Central memory CD4-positive, alpha-beta T cell (primary cell): ENCODE measurements at places on chromosomes 7 and 10.

DNA sequence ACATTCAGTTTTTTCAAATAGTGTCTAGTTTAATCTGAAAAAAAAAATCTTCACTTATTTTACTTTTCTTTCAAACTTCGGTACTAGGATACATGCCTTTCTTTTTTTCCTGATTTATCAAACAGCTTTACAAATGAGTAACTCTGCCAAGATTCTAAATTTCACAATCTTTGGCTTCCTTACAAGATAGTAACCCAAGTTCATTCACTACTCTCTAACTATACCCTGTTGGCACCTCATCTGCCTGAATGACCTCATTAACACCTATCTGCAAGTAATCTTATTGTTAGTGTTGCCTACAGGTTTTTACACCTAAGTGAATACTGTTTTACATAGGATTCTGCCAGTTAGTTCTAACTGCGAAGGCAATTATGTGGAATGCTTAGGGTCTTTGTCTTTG is 159.8 kb downstream of the FOXP2 start:
- no peak for DNase-seq

GRCh38 chr10:96978621-96979154 is 146.6 kb downstream of the LCOR start:
- DNase-seq: no peak

- no peak for DNase-seq
Measured at GRCh38 chr7:40418448-40418847, 283.6 kb downstream of the SUGCT start.

DNA sequence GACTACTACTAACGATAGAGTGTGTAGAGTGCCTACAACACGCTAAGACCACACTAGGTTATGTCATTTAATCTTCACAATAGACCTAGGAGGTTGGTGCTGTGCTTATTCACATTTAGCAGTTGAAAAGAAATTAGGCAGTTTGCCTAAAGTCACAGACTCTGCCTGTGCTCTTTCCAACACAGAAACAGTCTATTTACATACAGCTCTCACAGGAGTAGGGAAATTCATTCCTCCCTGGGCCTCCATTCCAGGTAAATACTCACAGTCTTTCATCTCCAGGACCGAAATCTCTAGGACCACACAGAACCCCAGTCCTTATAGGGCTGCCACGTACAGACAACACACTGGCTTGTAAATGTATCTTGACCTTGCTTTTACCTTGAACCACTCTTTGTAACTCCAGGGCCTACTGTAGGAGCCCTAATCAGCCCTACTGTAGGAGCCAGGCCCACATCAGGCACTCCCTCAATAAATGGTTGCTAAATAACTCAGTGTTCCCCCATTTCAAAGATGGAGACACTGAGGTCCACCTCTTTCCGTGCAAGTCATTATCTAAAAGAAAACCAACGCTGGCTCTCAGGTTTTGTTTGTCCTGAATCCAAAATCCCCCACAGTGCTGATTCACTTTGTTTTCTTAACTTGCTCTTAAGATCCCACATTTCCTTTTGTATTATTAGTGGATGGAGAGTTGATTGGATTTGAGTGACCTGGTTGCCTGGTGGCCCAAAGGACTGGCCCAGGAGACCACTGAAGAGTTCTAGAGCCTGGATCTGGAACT is 146.9 kb downstream of the KCNMA1 start:
- DNase-seq: no peak

- DNase-seq: no peak
Measured at GRCh38 chr7:132603220-132603833, 27.1 kb upstream of the PLXNA4 start.

GRCh38 chr10:94427166-94427565 is 24.8 kb downstream of the TBC1D12 start:
- DNase-seq: no peak

GRCh38 chr10:114374053-114374791 is 30.1 kb downstream of the AFAP1L2 start:
- no peak for DNase-seq

DNA sequence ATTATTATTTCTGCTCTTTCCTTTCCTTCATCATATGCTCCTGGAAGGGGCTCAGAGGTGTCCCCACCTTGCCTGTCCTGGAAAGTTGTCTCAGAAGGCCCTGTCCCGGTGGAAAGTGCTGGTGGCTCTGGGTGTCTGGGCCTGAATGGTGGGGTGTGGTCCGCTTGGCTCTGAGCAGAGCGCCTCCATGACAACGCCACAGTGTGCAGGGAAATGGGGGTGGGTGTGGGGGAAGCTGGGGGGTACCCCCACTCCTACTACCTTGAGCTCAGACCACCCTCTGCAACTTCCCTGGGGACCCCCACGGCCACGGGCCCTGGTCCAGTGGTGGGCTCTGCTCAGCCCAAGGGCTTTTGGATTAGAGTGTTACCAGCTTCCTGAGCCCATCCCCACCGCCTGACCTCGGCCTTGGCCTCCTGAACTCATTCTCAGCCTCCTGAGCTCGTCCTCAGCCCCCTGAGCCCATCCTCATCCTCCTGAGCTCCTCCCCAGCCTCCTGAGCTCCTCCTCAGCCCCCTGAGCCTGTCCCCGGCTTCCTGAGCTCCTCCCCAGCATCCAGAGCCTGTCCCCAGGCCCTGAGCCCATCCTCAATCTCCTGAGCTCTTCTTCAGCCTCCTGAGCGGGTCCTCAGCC is 106.4 kb upstream of the FAM20C start:
- DNase-seq: no peak

GRCh38 chr7:55248526-55248925 is 116.6 kb upstream of the LANCL2 start:
- DNase-seq: no peak

DNA sequence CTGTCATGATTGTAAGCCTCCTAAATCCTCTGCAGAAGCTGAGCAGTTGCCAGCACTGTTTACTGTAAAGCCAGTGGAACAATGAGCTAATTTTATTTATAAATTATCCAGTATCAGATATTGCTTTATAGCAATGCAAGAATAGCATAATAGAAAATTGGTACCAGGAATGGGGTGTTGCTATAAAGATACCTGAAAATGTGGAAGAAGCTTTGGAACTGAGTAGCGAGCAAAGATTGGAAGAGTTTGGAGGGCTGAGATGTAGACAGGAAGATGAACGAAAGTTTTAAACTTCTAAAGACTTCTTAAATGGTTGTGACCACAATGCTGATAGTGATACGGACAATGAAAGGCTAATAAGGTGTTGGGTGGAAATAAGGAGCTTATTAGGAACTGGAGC is 917.4 kb upstream of the POT1 start:
- DNase-seq: no peak

- DNase-seq: no peak
Measured at GRCh38 chr10:115525141-115525540, 432.0 kb downstream of the ATRNL1 start.

- no peak for DNase-seq
Measured at GRCh38 chr7:69645683-69646082, 47.4 kb downstream of the AUTS2 start.

DNA sequence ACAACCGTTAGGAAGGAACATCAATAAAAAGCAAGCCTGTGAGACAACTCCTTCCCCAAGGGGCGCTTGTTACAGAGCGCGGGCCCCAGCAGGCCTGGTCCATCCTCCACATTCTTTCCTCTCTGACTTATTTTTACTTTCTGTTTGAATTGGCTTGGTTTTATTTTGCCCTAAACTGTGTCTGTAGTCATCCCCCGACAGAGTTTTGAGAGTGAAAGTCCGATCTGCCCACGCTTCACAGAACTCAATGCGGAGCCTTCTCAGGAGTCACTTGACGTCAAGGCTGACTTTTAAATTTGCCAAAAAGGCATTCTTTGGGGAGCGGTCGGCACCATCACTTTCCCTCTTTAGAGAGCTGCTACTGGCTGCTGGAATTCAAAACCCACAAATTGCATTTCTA is 150.1 kb upstream of the KLF6 start:
- DNase-seq: peak; percentile 56

DNA sequence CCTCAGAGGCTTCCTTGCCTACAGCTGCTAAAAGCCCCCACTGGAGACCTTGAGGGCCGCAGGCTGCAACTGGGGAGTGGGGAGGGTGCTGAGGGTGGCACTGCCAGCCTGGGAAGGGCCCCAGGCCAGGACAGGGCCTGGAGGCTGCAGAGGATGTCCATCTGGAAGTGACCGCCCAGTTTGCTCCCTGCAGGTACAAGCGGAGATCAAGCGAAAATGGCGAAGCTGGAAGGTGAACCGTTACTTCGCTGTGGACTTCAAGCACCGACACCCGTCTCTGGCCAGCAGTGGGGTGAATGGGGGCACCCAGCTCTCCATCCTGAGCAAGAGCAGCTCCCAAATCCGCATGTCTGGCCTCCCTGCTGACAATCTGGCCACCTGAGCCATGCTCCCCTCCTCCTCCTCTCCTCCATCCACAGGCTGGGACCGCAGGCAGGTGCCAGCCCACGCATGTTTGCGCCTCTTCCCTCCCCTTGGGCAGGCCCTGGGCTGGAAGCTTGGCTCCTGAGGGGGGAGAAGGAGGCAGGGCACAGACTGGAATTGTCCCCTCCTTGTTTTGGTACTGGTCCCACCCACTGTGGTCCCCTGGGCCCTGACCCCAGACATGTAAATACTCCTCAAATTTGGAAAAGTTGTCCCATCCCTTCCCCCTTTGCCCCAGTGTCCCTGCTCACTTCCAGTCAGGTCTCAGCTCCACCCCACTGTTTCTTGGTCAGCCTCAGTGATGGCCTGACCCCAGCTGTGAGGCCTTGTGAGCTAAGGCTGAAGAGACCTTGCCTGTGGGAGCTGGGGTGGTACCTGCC is 54.4 kb downstream of the ADCYAP1R1 start:
- DNase-seq: no peak

GRCh38 chr7:114832906-114833595 is 88.8 kb upstream of the MDFIC start:
- DNase-seq: no peak

GRCh38 chr10:104002911-104003310 is 36.0 kb downstream of the SLK start:
- DNase-seq: no peak

GRCh38 chr7:52486267-52486666 is 549.2 kb upstream of the POM121L12 start:
- no peak for DNase-seq

DNA sequence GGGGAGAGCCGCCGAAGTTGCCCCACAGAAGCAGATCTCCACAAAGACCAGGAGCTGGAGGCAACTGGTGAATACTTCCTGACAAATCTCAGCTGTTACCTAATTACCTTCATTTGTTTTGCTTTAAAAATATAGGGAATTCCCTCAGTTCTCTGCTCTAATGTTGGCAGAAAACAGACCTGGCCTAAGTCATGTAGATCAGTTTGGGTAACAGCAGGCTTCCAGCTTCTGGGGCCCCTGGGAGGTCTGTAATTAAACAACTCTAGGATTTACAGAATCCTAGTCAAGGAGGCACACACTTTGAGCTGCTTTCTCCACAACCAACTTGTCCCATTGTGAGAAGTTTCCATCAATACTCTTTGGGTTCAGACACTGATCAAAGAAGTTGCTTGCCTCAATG is 123.4 kb downstream of the HTR7 start:
- DNase-seq: no peak

DNA sequence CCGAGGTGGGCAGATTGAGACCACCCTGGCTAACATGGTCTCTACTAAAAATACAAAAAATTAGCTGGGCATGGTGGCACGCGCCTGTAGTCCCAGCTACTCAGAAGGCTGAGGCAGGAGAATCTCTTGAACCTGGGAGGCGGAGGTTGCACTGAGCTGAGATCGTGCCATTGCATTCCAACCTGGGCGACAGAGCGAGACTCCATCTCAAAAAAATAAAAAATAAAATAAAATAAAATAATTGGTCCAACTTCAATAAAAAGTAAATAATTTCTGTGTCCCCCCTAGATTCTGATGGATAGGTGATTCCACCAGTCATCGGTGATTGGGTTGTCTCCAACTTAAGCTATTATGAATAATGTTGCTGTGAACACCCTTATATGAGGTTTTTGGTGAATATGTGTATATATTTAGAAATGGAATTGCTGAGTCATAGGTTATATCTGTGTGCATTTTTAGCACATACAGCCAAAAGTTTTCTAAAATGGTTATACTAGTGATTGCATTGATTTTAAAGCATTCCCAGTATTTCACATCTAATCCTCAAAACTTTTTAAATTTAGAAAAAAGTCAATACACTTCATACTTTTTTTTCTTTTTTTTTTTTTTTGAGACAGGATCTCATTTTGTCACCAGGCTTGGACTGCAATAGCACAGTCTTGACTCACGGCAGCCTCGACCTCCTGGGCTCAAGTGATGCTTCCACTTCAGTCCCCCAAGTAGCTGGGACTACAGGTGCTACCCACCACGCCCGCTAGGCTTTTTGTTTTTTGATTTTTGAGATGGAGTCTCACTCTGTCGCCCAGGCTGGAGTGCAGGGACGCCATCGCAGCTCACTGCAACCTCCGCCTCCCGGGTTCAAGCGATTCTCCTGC is 13.7 kb upstream of the SRPK2 start:
- DNase-seq: no peak

DNA sequence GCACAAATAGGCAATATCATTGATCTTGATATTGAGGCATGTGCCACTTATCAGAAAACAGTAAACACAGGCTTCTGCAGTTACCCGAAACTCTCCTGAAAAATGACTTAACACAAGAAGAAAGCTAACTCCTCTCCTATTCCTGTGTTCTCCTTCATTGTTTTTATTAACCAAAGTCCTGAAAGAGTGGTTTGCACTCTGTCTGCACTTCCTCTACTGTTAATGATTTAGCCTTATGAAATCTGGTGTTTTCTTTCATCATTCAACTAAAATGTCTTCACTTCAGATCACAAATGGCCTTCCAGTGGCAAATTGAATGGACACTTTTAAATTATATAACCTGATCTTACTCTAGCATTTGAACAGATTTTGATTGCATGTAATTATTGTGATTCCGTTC is 630.6 kb upstream of the PHF14 start:
- no peak for DNase-seq

GRCh38 chr10:4131407-4132215 is 346.6 kb upstream of the KLF6 start:
- peak; percentile 82 for DNase-seq

GRCh38 chr7:13093160-13093559 is 405.7 kb downstream of the ARL4A start:
- DNase-seq: no peak

DNA sequence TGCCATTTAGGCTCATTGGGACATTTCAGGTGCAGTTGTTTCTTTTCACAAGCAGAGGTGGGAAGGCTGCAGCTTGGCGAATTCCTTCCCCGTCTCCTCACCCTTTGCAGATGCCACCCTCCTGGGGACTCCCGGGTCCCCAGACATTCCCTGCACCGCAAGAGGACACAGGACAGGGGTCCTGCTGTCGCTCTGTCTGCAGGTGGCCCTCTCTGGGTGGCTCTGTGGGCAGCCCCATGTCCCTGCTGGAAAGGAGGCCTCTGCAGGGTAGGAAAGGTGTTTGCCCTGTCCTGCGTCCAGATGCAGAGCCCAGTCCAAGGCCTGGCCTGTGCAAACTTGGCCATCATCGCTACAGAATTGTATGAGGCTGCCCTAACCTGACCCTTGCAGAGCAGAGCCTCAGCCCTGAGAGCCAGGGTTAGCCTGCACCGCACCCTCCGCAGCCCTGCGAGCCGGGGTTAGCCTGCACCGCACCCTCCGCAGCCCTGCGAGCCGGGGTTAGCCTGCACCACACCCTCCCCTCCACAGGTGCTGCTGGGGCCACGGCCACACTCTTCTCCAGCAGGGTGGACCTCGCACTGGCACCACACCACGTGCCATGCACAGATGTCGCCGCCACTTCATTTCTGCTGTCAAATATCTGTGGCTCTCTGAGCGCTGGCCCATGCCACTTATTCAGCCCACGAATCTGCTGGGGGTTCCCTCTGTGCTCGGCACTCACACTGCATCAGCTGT is 61.0 kb downstream of the CFAP46 start:
- no peak for DNase-seq

- DNase-seq: no peak
Measured at GRCh38 chr7:72403458-72404076, 8.6 kb downstream of the CALN1 start.
